Astrocyte of the spinal cord (primary cell): ENCODE measurements at places on chromosomes 4 and X.

DNA sequence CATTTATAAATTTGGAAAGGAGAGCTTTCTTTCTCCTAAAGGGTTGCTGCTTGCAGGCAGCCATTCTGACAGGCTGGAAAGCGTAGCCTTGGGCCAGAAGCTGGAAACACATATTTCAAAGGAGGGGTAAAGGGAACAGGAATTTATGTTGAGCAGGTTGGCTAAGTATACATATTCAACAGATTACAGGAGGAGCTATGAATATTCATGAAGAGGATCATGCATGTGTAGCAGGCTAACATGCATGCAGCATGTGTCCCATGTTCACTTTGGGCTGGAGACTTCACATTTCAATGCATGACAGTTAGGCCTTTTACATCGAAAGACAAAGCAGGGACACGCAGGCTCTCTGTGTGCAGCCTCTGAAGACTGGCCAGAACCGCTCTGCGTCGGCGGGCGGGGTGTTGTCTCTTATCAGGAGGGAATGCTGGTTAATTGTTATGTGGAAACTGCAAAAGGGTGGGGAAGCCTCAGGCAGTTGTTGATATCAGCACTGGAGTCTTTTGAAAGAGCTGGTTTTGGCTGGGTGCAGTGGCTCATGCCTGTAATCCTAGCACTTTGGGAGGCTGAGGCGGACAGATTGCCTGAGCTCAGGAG, 31.5 kb downstream of the CASP3 start:
- no peak for DNase-seq

DNA sequence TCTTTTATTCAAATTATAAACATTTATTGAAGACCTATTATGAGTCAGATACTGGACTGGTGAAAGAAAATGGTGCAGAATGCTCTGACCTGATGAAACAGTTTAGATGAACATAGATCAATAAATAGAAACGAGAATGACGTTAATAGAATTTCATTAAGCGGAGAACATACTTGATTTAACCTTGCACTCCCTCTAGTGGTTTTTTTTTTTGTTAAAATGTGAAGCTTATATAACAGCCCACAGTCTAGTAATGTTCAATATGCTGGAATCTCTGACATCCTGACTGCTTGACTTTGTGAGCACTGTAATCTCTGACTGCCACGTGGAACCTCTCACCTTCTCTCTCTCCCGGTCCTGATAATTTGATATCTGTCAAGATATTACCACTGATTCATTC, 32.3 kb downstream of the HDAC8 start:
- peak; percentile 44 for DNase-seq

GRCh38 chr4:125423124-125423523, 108.4 kb downstream of the FAT4 start:
- no peak for DNase-seq

DNA sequence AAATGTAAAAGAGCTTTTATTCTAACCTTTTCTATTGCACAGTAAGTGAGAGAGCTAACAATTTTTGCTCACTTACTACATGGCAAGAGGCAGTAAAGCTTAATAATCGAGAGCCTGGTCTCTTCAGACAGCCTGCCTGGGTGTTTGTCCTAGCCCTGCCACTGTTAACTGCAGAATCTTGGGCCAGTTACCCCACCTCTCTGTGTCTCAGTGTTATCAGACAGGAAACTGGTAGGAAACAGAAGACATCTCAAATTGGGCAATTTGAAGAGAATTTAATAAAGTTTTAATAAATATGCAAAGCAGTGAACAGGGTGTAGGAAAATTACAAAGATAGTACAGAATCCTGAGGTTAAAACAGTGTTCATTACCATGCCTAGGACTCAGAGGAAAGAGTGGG, 13.4 kb downstream of the STAP1 start:
- DNase-seq = no peak

- peak; percentile 76 for DNase-seq
Measured at GRCh38 chr4:139986689-139987501, 167.1 kb downstream of the MAML3 start.

GRCh38 chr4:22093126-22093525, 144.6 kb upstream of the KCNIP4 start:
- DNase-seq = no peak

DNA sequence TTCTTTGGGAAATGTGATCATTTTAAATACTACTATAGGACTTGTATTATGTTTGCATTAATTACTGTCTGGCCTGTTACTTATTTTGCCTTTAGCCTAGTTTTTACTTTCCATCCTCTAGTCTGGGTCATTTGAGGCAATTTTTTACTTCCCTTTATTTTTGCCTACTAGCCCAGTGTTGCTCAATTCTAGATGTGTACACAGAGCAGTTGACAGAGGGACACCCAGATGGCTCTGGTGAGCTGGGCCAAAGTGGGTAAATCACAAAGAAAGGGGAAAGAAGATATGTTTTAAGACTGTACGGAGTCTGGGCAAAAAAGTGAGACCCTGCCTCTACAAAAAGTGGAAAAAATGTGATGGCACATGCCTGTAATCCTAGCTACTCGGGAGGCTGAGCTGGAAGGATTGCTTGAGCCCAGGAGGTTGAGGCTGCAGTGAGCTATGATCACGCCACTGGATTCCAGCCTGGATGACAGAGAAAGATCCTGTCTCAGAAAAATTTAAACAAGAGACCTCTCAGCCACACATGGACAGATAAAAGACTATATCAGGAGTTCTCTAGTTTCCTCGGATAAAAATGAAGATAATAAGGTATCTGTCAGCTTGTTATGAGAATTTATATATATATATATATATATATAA, 35.7 kb downstream of the APOO start:
- DNase-seq = no peak

DNA sequence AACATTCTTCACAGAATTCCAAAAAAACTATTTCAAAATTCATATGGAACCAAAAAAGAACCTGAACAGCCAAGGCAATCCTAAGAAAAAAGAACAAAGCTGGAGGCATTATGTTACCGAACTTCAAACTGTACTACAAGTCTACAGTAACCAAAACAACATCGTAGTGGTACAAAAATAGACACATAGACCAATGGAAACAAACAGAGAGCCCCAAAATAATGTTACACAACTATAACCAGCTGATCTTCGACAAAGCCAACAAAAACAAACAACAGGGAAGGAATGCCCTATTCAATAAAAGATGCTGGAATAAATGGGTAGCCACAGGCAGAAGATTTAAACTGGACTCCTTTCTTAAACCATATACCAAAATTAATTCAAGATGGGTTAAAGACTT, 1189.6 kb downstream of the PCDH18 start:
- DNase-seq = peak; percentile 15

GRCh38 chr4:79651456-79651855, 243.4 kb upstream of the GK2 start:
- DNase-seq = no peak

DNA sequence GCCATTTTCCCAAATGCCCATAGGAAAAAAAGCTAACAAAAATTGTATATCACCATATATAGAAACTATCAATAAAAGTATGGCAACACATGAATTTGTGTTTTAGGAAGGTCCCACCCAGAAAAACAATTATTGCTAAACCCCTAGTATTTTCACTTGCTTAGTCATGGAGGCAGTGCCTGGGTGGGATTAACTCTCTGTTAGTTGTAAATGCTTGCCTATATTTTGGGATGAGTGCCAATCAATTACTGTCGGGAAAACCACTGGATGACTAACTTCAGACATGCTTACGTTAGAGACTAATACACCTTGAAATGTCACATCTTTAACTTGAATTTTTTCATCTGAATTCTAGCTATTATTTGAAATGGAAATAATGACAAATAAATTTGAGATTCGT, 33.9 kb downstream of the TMPRSS11A start:
- peak; percentile 51 for DNase-seq

DNA sequence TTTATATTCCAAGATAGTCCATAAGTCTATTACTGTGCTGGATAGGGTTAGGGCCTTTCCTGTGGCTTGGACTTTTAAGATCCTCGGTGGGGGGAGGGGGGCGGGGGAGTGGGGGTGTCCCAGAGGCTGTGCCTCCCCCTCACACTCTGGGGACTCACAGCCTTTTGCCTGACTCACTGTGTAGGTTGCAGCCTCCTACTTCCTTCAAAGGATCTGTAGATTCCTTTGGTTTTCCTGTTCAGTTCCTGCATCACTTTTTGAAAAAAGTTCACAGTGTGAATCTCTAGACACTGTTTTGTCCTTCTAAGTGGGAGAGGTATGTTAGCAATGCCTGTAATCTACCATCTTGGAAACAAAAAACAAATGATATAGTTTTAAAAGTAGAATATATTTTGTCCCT, 999.9 kb downstream of the GLUD2 start:
- no peak for DNase-seq

- DNase-seq = no peak
Measured at GRCh38 chr4:121148000-121148399, 16.1 kb downstream of the TNIP3 start.

DNA sequence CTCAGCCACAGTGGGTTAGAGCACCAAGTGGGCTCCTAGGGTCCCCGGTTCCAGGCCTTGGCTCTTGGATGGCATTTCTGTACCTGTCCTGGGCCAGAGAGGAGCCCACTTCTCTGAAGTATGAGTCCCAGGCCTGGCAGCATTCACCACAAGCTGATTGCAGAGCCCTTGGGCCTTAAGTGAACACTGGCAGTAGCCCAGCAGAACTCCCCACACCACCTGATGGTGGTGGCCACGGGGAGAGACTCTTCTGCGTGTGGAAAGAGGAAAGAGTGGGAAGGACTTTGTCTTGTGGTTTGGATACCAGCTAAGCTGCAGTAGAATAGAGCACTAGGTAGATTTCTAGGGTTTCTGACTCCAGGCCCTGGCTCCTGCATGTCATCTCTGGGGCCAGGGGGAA, 104.8 kb downstream of the DLG3 start:
- DNase-seq = no peak
